ENCODE measurements at places on chromosomes 7 and 10.
A peak's percentile ranks its signal among the peaks of the same experiment; 100 is the strongest.

DNA sequence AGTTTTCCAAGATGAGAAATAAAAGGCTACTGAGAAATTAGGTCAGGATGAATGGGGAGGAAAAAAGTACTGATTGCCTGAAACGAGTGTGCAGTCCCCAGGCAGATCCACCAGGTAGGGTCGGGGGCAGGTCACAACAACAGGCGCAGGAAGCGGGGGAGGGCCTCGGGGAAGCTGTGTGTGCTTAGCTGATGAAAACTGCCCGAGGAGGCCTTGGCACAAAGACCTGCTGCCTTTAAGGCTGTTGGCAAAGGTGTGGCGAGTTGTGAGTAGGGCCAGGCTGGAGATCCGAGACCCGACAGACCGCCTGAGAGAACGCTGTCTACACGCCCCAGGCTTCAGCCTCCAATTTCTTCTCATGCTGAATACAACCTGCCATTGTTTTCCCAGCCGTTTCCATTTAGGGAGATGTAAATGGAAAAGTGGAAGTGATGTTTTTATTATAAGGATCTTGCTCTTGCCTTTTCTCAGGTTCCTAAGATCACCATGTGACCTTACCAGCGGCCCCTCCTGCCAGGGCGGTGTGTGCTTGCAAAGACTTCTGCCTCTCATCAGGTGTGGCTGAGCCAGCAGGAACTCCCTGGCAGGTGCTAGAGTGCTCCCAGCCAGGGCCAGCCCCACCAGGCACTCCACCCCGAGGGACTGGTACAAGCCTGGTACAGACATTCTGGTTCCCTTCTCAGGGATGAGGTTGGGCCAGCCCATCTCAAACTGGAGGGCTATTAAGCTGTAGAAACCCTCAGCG, 60.8 kb downstream of the DLG5 start:
- DNase-seq = no peak

GRCh38 chr7:48074204-48074654, 14.8 kb upstream of the UPP1 start:
- no peak for DNase-seq

DNA sequence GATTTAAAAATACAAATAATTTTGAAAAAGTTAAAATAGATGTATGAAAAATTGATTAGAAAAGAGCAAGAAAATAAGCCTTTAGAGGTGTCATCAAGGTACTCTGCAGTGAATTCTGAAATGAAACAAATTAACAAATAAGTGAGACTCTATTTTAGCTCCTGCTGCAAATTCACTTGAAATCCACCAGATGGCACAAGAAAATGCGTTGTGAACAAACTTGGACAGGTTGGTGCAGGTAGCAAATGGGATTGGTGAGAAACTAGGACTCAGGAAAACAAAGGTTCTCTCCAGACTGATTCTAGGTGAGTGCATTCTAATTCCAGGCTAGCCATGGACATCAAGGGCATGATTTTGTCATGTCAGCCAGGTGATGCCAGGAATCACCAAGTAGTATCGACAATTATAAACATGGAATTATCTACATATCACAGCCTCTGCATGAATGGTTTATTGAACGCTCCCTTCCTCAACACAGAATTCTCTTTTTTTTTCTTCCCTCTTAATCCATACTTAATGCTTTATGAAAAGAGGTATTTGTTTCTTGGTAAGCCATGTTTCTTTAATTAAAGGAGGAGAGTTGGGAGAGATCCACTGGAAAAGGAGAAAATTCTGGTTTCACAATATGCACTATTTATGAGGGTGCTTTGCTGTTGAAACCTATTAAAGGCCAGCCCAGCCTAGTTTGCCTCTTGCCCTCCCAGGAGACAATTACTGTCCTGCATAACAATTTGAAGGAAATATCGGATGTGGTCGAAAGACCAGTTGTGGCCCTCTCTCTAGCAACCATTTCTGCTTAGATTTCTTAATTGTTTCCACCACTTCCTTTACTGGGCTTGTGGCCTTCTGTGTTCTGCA, 118.1 kb downstream of the ZNF365 start:
- DNase-seq = peak; percentile 57

GRCh38 chr7:38057829-38058228, 120.2 kb upstream of the STARD3NL start:
- no peak for DNase-seq

- DNase-seq = no peak
Measured at GRCh38 chr10:19904202-19904661, 88.0 kb downstream of the PLXDC2 start.

GRCh38 chr10:31083765-31084184, 52.1 kb upstream of the ZNF438 start:
- DNase-seq = peak; percentile 75

GRCh38 chr7:38938589-38938988, 29.6 kb upstream of the VPS41 start:
- no peak for DNase-seq

- DNase-seq = no peak
Measured at GRCh38 chr7:74455291-74455804, 1.6 kb downstream of the GTF2IRD1 start.

GRCh38 chr10:71713135-71714030, 6.2 kb downstream of the C10orf105 start:
- DNase-seq = no peak

DNA sequence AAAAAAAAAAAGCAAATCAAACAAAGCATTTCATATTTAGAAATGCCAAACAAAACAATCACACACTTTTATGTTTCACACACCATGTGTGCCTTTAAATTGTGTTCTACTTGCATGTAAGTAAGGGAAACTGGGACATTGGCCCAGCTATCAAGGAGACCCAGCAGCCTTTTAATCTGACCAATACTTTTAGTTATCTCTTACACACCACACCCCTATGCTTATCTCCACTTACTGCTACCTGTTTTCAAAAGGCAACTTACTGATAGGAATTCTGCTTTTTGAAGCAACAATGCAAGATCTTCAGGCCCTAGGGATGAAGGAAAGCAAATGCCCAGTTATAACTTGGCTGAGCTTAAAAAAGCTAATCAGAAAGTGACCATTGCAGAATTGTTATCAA, 1244.8 kb upstream of the SORCS1 start:
- DNase-seq = no peak

GRCh38 chr7:26880852-26881251, 16.5 kb upstream of the SKAP2 start:
- no peak for DNase-seq

DNA sequence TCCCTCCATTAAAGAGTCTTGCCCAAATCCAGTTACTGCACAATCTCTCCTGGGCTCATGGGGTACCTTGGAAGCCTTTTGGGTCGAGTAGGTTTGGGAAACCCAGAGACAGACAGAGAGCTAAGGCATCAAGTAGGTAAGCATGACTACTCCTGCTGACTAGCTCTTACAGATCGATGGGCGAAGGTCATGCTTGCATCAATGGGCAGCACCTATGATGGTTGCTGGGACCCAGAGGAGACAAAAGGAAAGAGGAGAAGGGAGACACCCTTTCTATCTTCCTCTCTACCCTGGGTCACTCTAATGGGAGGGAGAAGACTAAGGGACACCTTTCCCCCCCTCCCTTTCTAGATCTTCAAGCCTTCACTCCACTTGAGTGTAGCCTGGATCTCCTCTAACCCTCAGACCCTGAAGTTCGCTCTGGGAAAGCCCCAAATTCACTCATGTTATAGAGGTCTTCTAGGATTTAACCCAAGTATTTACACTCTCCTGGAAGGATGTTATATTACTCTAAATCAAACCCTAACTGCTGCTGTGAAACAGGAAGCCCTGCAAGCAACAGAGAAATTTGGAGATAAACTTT, 31.6 kb upstream of the ZNF746 start:
- DNase-seq = no peak

GRCh38 chr10:97372233-97372875, 28.8 kb downstream of the RRP12 start:
- DNase-seq = no peak

GRCh38 chr7:7869651-7870050, 98.9 kb upstream of the GLCCI1 start:
- no peak for DNase-seq

DNA sequence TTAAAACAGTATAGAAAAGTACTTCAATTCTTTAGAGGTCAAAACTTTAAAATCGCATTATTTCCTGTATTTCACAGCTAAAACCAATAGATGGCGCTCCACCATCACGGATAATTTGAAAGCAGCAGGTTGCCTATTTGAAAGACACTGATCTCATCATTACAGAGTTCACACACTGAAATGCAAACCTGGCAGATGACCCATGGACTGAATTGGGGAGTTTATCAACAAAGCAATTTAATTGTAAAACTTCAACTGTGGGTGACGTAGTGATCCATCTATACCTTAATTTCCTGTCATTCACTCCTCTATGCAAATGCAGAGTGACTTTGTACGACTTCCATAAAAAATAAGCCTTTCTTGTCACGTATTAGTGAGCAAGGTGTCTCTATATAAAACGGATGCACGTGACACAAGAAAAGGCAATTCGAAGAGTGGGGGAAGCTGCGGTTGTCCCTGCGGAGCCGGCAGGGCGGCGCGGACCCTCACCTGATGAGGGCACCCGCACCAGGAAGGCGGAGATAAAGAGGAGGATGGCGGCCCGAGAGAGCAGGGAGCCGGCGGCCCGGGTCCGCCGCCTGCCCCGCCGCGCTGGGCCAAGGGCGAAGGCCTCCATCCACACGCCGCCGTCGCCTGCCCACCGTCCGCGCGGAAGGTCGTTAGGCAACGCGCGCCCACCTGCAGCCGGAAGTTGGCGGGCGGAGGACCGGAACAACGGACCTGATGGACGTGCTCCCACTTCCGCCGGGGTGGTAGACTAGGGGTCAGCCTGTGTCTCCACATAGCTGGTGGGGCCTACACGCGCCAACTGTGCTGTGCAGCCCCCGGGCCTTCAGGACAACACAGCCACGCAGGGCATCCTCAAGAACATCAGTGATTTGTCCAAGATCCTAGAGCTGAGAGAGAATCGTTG, at the start of gene ZPBP:
Gene ZPBP, minus strand, starts transcription at position 668 of the 913 bp plus-strand sequence. Its CDS starts 52 bp downstream, at position 616.
- peak; percentile 32 for DNase-seq

DNA sequence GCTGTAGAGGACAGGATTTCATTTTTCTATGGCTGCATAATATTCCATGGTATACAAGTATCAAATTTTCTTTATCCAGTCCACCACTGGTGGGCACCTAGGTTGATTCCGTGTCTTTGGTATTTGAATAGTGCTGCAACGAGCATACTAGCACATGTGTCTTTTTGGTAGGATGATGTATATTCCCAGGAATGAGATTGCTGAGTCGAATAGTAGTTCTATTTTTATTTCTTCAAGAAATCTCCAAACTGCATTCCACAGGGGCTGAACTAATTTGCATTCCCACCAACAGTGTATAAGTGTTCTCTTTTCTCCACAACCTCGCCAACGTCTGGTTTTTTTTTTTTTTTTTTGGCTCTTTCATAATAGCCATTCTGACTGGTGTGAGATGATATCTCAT, 550.0 kb downstream of the REEP3 start:
- no peak for DNase-seq

- DNase-seq = no peak
Measured at GRCh38 chr7:157150882-157151281, 12.2 kb downstream of the UBE3C start.

DNA sequence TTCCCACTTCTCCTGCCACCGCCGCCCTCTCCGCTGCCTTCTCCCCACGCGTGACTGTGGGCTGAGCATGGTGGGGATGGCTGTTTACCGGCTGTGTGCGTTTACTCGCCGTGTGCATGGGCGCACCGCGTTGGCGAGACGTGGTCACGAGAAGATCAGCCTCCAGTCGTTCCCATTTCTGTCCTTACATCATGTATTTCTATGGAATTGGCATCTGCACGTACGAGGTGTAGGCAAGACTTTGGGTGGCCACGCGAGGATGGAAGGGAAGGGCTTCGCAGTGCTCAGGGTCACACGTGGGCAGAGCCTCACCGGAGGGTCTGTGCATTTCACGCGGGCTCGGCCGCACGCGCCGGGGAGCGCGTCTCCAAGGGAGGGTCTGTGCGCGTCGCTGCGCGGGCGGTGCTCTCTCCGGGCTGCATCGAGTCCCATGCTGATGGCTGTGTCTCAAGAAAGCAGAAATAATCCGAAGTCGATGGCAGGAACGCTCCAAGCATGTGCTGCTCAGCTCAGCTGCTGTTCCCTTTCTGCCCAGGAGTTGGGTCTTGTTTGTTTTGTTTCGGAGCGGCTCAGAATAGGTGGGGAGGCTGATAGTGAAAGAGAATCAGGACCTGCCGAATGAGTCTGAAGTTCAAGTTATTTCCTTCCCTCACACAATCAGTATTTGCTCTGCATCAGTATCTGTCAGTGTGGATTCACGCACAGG, 973 bp downstream of the CAMK1D start:
- DNase-seq = peak; percentile 52

- no peak for DNase-seq
Measured at GRCh38 chr7:155352076-155352752, 54.5 kb downstream of the INSIG1 start.

DNA sequence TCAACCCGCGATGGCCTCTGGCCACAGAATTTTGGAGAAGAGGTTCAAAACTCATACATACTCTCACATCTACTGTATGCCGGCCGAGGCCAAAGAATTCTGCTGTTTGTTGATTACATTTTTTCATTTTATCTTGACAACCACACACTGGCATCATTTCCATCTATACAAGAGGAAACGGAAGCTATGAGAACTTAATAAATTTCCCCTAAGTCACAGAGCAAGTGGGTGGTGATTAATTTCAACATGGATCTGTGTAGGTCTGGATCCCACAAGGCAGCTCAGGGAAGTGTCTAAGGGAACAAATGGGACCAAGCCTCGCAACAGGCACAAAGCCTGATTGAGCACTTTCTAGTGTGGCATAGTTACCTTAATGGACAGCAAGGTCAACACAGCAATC, 18.0 kb downstream of the ELMO1 start:
- no peak for DNase-seq

- DNase-seq = no peak
Measured at GRCh38 chr7:11290863-11291262, 317.2 kb downstream of the PHF14 start.

DNA sequence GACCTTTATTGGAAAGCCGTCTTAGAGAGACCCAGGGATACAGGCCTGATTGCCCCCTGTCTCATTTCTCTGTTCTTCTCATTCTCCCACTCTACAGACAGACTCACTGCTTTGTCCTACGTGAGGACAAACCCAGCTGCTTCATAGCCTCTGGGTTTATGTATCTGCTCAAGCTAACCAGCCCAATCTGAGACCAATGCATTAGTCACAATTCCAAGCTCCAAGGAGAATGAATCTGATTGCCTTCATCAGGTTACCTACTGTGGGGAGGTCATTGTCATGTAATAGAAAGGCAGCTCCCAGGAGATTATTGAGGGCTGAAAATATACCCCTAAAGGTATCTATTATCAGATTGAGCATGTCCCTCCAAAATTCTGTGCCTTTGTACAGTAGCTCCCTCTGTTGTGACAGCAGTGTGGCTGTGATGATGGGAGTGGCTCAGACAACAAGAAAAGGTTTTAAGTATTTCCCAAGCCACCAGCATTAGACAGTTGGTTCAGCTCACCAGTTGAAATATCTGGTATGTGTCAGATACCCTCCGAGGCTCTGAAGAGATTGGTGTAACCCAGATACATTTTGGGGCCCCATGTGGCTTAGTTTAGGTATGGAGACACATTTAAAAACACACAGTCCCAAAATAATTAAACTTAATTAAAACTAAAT, 123.1 kb upstream of the EEPD1 start:
- DNase-seq = no peak

GRCh38 chr10:120069700-120070099, 177.2 kb downstream of the SEC23IP start:
- no peak for DNase-seq
